SJSA1 (cell line): ENCODE measurements at places on chromosomes 11 and 22.
A peak's percentile ranks its signal among the peaks of the same experiment; 100 is the strongest.

DNA sequence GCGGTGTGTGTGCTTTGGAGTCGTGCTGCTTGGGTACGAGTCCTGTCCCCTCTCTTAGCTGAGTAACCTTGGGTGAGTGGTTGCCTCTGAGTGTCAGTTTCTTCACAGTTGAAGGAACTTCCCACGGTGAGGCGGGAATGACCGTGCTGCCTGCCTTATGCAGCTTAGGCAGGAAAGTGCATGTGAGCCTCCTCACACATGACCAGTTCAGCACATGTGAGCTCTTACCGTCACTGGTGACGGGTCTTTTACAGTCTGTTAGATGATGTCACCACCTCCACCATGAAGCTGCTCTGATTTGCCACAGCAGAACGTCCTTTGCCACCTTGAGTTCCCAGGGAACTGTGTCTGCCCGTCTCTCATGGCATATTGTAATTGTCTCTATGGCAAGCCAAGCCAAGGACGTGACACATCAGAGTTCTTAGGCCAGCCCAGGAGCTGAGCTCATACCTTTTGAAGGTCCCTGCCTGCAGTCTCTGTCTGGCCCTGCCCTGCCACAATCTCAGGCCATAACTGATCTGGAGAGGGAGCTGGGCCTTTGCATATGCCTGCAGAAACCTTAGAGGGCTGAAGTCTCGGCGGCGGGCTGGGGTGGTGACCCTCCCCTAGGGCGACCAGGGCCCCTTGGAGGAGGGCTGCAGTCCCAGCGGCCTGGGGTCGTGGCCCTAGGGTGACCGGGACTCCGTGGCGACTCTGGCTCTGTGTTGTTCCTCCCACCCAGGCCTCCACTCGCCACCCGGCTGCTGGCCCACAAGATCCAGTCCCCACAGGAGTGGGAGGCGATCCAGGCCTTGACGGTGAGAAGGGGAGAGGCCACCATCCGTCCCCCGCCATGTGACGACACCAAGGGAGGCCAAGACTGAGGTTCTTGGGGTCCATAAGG is 7.8 kb downstream of the GGA1 start:
- DNase-seq = no peak

DNA sequence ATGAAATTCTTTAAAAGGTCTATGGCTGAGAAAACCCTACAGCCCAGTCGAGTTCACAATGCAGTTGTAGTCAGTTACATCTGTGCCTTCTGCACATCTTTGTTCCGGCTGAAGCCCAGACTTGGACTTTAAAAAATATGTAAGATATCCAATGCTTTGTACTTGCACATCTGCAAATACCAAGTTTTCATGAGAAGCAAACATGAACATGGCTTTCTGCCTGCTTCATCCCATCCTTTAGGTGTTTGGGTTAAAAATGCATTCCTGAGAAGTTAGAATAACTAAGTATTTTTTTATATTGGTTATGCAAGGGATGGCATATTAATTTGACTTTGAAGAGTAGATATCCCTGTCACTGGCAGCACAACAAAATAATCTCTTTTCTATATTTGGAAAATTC is 528.4 kb downstream of the METTL15 start:
- DNase-seq = no peak

- peak; percentile 44 for DNase-seq
Measured at GRCh38 chr11:7892059-7892699, 38.9 kb downstream of the OR10A6 start.

GRCh38 chr22:49850021-49850911 is 3.4 kb upstream of the ZBED4 start:
- no peak for DNase-seq

- DNase-seq = no peak
Measured at GRCh38 chr11:82559609-82560008, 174.1 kb downstream of the FAM181B start.

DNA sequence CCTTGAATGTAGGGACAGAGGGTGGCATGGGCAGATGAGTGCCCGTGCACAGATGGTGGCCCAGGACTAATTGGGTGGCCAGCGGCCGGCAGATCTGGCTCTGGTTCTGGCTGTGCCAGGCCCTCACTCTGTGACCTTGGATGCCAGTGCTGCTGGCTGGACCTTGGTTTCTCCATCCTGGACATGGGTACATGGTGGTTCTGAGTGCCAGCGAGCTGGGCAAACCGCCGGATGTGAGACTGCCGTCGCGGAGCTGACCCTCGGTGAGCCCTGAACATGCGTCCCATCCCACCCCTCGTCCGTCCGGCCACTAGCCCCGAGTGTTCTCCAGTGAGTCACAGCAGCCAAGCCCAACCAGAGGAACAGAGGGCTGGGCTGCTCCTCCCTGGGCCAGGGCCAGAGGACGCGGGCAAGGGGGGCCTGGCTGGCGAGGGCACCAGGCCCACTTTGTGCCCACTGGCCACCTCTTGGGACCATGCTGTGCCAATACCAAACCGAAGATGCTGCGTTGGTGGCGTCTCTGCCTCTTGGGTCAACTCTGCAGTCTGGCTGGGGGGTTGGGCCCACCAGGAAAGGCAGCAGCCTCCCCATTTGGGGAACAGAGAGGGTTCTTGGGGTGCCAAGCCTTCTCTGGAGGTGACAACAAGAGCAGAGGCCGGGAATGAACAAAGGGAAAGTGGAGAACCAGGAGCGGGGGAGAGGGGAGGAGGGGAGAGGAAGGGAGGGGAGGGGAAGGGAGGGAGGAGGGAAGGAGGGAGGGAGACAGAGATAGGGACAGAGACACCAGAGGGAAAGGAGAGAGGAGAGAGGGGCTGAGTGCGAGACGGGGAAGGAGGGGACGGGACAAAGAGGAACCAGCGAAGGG is 10.7 kb downstream of the LSP1 start:
- peak; percentile 94 for DNase-seq

GRCh38 chr11:79021601-79022000 is 419.2 kb downstream of the TENM4 start:
- no peak for DNase-seq

DNA sequence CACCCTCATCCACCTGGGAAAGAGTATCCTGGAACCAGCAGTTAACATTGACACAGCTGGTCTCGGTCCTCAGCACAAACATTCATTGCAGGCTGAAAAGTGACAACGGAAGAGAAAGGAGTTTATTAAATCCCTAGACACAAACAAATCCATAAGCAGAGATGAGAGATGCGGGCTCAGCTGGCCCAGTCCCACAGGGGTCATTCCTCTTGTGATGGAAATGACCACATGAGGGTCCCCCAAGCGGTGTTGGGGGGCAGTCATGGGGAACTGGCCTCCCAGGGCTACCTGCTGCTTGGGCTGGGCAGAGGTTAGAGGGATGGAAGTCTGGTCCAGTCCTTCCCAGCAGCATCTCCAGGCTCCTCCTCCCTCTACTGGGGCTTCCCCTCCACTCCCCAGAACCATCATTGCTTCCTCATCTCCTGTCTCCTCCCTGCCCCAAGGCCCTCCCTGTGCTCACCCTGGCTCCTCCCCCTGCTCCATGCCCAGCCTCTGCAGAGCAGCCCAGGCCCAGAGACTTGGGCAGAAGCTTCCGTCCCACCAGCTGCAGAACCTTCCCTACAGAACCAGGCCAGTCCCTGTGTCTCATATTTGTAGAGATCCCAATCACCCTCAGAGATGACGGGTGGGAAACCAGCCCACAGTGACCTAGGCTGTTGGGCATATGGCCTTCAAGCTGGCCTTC is 5.4 kb upstream of the IGLL5 start:
- DNase-seq = peak; percentile 41

GRCh38 chr11:64443001-64443400 is 84.0 kb downstream of the RPS6KA4 start:
- DNase-seq = no peak

DNA sequence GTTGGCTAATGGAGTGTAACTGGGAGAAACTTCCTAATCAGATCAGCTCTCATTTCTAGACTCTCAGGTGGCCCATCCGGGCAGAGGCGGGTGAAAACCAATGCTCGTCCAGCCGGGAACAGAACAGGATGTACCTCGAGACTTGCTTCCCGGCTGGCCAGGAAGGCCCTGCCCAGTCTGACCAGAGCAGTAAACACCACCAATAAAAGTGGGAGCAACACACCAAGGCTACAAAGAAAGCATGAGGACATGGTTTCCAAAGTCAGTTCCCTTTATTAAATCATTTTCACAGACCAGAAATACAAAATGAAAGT is 940 bp upstream of the TNKS1BP1 start:
- DNase-seq = no peak

DNA sequence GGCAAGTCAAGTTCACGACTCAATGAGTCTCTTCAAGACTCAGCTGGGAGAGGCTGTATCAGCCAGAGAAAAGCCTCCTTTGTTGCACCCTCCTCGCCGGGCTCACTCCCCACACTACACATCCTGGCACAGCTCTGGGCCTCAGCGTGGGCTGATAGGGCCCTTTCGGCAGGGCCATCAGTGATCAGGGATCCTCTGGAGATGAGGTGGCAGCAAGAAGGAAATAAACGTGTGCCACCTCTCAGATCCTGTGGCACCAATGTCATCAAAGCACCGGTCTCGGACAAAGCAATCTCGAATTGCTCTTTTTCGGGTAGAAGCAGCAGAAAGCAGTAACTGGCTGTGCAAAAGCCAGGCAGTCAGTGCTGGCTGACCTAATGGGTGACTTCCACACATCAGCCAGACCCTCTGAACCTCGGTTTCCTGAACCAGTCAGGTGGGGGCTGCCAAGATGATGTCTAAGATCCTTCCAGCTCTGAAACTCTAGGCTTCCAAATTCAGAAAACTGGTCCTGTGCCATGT is 2.1 kb downstream of the EHD1 start:
- no peak for DNase-seq

GRCh38 chr22:45582236-45582954 is 79.7 kb downstream of the FBLN1 start:
- DNase-seq = no peak

DNA sequence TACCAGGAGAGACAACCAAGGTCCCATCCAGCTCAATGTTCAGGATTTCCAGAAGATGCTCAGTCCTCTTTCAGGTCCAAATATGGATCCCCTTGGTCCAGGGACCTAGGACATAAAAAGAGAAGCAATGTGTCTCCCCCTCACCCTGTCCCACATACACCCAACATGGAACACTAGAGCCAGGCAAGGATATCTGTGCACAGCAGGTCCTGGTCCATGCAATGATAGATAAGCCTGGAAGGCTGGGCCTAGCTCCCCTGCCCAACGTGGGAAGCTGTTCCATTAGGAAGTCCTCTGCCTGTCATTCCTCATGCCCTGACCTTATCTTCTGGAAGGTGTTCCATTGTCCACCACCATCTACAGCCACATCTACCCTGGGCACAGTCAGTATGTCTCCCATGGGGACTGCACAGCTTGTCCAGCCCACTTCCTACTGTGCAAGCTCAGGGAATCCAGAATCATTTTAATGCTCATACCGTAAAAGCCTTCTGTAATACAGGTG is 1434.8 kb downstream of the TBC1D22A start:
- no peak for DNase-seq

GRCh38 chr22:31550871-31551370 is 54.6 kb downstream of the SFI1 start:
- no peak for DNase-seq

DNA sequence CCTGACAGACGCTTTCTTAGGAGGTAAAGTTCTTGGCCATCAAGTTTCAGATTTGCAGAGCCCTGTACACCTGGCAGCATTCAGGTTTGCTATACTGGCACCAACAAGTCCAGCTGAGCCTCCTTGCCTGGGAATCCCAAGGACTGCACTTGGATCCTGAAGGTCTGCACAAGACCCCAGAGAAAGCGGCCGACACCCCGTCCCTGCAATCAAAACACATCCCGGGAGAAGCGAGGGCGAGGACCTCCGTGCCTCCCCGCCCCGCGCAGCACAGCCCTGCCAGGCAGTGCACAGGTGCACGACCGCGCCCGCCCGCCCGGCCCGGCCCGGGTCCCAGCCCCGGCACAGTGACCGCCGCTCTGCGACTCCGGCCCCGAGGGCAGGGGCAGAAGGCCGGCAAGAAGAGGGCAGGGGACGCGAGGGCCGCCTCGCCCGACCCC is 559 bp downstream of the MRTFA start:
- DNase-seq = no peak

DNA sequence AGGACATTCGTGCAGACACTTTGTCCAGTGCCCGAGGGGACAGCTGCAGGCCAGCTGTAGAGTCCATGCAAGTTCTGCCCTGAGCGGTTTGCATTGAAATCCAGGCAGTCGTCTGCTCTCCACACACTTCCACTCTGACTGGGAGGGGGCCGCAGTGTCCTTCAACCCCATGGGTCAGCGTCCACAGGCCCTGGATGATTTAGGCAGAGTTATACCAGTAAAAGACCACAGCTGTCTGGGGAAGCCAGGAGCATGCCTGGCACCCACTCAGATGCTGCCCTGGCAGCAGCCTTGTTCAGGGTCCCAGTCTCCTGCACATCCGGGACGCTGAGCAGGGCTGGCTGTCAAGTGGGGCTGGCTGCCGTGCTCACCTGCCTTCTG is 26.5 kb downstream of the KRTAP5-5 start:
- DNase-seq = no peak

DNA sequence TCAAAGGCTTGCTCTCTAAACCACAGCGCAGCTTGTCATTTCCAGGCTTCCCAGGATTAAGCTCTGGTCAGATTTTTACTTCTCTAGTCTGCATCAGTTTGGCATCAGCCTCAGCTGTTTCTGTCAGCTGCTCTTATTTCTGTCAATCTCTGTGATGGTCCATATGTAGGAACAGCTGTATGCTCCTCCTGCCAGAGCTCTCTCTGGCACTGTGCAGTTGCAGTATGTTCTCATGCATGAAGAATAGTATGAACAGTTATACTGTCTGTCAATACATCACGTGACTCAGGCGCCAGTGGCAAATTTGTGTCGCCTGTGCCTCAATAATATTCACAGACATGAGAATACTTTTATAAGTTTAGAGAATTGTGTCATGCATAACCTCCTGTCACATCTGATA is 6.7 kb downstream of the OR6M1 start:
- no peak for DNase-seq

- DNase-seq = no peak
Measured at GRCh38 chr11:116707746-116708145, 65.0 kb downstream of the BUD13 start.

GRCh38 chr11:35354644-35355043 is 64.7 kb downstream of the SLC1A2 start:
- no peak for DNase-seq

- no peak for DNase-seq
Measured at GRCh38 chr11:118055966-118056365, 20.9 kb upstream of the TMPRSS4 start.

- no peak for DNase-seq
Measured at GRCh38 chr11:7436657-7437056, 48.6 kb upstream of the OLFML1 start.

DNA sequence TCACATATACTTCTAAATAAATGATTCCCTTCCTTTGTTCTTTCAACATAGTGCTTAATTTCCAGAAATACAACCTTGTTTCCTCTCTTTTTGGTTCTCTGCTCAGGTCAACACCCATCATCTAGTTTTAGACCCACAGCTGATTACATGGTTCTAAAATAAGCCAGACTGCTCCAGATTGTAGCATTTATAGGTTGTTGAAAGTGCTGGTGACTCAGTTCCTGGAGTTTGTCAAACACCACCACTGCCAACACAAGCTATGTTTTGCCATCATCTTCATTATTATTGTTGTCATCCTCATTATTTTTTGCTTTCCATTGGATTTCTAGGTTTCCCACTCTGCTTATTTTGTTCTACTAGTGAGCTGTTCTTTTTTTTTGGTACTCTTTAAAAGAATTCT is 22.3 kb upstream of the MMP20 start:
- DNase-seq = no peak
